ENCODE measurements at places on chromosomes 11 and 22.

- no peak for DNase-seq
Observed at GRCh38 chr22:29820961-29821290, 17.1 kb downstream of the ASCC2 start.

DNA sequence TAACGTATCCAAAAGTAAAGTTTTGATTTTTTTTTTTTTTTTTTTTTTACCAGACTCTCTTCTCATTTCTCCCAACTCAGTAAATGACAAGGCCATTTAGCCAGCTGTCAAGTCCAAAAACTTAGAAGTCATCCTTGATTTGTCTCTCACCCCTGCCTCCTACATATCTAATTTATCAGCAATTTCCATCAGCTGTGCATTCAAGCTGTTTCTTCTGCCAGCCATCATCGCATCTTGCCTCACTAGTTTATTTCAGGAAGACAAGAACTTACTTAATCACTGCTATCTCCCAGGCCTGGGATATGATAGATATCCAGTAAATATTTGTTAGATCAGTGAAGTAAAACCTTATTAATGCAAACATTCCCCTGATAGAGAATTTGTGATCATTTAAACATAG, 47.6 kb downstream of the SCGB1A1 start:
- no peak for DNase-seq

DNA sequence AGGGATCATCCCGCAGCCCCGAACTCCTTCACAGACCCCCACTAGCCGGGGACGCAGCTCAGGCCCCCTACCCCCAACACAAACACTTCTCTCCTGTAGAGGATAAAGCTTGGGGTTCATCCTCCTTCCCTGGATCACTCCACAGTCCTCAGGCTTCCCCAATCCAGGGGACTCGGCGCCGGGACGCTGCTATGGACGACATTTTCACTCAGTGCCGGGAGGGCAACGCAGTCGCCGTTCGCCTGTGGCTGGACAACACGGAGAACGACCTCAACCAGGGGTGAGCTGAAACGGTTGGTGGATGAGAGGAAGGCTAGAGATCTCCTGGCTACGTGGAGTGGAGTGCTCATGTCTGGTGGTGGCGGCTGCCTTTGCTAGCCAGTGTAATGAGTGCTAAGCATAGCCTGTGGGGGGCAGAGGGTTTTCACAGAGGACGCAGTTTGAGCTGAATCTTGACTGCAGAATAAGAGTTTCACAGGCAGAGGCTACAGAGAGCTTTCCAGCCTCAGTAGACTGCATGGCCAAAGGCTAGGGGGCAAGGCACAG, 580 bp downstream of the ILK start:
- peak; percentile 28 for DNase-seq

DNA sequence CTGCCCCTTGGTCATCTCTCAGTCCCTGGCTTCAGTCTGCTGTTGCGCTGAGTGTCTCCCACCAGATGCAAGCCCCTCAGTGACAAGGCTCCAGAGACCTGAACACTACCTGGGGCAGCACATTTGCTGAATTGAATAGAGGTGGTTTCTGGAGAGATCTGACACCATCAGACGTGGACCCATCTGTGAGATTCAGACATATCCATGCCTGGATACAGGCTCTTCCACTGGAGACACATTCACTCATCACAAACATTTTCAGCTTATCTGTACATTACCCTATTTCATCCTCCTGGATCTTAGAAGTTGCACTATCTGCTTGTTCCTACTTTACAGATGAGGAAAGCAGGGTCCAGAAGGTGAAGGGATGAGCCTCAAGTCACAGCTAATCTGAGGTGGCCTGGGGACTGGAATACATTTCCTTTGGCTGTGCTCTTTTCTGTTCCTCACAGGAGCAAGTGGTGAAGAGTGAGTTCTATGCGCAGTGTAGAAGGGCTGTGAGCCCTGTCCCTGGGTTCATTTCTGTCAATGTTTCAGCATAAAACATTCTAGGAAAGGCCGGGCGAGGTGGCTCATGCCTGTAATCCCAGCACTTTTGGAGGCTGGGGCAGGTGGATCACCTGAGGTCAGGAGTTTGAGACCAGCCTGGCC, 19.0 kb downstream of the ATG16L2 start:
- DNase-seq, result no peak

DNA sequence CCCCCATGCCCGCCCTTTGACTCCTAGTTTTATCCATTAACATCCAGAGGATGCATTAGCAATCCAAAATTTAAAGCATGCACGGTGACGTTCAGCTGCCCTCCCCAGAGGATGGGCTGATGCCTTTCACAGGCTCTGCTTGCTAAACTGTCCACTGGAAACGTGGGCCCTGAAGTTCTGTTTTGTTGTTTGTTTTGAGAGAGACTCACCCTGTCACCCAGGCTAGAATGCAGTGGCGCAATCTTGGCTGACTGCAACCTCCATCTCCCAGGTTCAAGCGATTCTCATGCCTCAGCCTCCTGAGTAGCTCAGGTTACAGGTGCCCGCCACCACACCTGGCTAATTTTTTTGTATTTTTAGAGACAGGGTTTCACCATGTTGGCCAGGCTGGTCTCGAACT, 39.3 kb downstream of the NFRKB start:
- DNase-seq, result no peak

GRCh38 chr22:44624689-44625420, 77.1 kb upstream of the PRR5 start:
- no peak for DNase-seq

DNA sequence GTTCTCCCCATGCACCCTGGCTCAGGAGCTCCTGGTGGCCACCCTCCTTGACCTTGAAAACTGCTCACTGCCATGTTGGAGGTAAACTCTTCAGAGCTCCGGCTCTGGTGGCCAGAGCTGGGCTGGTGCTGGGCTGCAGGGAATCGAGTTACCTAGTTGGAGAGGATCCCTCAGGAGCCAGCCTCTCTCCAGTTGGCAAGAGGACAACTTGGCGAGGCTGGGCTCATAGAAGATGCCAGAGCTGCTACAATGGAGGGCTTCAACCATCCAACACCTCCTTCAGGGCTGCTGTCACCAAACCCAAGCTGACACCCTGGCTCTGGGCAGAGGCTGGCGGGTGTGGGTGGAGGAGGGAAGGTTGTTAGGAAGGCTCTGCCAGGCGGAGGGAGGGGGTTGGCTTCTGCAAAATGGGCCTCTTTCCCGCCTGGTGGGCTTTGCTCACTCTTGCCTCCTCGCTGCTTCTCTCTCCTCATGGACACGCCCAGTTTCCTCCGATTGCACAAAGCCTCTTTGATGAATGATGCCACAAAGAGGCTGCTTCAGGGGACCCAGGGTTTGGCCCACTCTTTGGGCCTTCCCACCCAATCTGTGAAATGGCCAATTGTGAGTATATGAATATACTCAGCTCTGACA, 53.1 kb downstream of the THAP12 start:
- DNase-seq, result no peak

- DNase-seq, result peak; percentile 90
Observed at GRCh38 chr11:114159802-114160632, 100.5 kb downstream of the ZBTB16 start.

DNA sequence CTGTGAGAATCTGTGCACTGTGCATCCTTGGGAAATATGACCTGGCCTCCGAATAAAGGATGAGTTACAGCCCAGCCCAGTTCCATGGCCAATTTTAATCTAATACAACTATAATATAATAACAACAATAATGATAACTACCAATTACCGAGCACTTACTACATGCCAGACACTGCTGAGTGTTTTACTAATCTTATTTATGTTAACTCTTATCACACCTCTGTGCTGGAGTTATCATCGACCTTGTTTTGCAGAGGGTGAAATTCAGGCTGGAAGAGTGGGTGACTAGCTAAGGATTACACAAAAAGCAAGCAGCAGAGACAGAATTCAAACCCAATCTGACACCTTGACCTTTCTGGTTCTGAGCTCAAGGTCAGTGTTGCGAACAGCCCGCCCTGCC, 83.9 kb downstream of the GALNT18 start:
- DNase-seq, result no peak

DNA sequence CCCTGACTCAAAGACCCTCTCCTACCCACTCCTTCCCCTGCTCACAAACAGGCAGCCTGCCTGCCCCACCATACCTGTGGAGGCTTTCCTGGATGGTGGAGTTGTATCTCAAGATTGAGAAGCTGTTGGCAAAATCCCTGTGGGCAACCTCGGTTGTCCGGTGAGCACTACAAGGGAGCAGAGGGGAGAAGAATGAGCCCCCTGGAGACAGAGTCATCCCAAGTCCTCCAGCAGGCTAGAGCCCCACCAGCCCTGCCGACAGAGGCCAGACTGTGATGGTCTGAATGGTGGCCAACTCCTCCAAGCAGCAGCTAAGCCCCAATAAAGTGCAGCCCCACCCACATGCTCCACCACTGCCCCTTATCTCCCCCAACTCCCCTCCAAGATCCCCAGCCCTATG, 17.5 kb downstream of the TMPRSS13 start:
- DNase-seq, result no peak

GRCh38 chr11:73203790-73204189, 14.3 kb upstream of the P2RY2 start:
- DNase-seq, result no peak

DNA sequence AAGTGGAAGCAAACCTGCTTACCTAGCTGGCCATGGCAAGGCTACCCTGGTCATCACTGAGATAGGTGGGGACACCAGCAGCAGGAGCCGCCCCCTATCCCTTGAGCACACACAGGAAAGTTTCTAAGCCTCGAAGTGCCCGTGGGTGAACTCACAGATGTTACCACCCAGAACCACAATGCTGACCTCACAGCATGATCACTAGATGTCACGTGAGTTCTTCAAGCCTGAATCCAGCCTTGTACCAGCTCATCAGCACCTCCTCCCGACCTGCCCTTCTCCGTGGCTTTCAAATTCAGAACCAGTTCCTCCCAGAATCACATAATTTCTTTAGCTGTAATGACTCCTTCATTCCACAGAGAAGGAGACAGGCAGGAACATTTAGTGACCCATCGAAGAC, 24.7 kb upstream of the TIMP3 start:
- DNase-seq, result no peak

DNA sequence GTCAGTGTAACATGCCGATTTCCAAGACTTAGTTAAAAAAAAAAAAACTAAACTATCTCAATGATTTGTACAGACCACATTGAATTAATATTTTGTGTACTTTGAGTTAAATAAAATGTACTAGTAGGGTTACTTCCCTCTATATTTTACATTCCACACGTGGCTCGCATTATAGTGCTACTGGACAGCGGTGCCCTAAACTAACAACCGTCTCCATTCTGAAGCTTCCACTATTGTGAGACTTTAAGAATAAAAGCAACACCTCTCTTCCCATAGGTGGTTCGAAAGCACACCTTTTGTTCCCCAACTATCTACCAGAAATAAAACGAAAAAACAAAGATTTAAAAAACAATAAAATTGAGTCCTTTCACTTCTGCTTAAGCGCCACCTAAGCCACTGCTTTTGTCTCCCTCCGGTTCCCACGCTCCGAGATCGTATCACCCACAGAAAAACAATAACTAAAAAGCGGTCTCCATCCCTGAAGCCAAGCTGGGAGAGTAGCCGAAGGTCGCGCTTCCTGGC, 380 bp upstream of the TTC17 start:
- DNase-seq, result no peak

GRCh38 chr11:118267486-118267885, 3.4 kb upstream of the MPZL2 start:
- DNase-seq, result no peak

GRCh38 chr11:69018924-69019323, 5.9 kb upstream of the MRGPRF start:
- DNase-seq, result no peak

DNA sequence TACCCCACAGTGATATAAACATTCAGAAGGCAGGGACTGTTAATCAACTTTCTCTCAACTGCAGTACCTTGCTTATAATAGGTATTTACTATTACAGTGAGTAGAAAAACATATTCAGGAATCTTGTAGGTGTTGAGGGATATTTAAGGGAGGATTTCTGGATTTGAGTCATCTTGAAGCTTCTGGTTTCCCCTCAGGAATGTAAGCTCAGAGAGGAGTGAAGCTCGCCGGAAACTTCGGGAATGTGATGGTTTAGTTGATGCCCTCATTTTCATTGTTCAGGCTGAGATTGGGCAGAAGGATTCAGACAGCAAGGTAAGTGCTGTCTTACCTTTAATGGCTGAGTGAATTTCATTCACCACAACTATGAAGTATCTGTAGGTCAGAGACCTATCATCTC, 42.9 kb downstream of the CTNND1 start:
- no peak for DNase-seq
